ENCODE measurements at places on chromosomes 2 and 18. TPM values are rescaled to one million over a fixed set of nuclear protein-coding genes. Genes with fewer than 3 reads are reported as not detected.

Gene HOXD13
- not detected for total RNA-seq

Gene NFU1
- 32.1 TPM for total RNA-seq

Gene AKAIN1
- not detected for total RNA-seq

Gene NYAP2
- total RNA-seq = 0.14 TPM

Gene IL36G
- total RNA-seq = not detected

Gene TMEM247
- total RNA-seq = not detected

Gene GKN1
- total RNA-seq = not detected

Gene ABCG5
- not detected for total RNA-seq

Gene FAP
- not detected for total RNA-seq

Gene LRATD1
- 87.6 TPM for total RNA-seq

Gene ZBTB7C
- total RNA-seq = 38.4 TPM

Gene AAK1
- 77.0 TPM for total RNA-seq

Gene LRRC30
- total RNA-seq = not detected

Gene FZD7
- 14.6 TPM for total RNA-seq

Gene CDH7
- not detected for total RNA-seq

Gene IL1RL1
- 0.40 TPM for total RNA-seq

Gene FHL2
- 92.6 TPM for total RNA-seq

Gene GDF7
- 0.75 TPM for total RNA-seq

Gene LIPG
- total RNA-seq = 11.5 TPM

Gene ANO7
- 52.6 TPM for total RNA-seq

Gene SERPINB12
- total RNA-seq = not detected

Gene GCG
- total RNA-seq = not detected

All from transverse colon (tissue), 4 donors.